ENCODE measurements at places on chromosomes 4 and X.

DNA sequence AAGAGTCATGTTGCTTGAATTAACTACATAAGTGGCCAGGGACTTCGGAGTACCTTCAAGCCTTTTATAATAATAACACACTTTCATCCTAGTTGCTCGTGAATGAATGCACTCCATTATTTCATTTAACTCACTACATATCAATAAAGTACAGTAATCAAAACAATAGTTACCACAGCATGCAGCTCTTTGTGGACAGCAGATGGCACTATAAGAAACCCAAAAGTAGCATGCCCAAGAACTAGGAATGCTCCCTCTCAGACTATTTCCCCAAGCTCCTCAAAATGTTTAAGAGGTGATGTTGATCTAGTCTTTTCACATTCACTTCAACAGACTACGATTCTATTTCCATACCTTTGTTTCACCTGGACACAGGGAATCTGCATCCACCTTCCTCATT lies 500.8 kb upstream of the DIAPH2 start:
- DNase-seq = no peak

DNA sequence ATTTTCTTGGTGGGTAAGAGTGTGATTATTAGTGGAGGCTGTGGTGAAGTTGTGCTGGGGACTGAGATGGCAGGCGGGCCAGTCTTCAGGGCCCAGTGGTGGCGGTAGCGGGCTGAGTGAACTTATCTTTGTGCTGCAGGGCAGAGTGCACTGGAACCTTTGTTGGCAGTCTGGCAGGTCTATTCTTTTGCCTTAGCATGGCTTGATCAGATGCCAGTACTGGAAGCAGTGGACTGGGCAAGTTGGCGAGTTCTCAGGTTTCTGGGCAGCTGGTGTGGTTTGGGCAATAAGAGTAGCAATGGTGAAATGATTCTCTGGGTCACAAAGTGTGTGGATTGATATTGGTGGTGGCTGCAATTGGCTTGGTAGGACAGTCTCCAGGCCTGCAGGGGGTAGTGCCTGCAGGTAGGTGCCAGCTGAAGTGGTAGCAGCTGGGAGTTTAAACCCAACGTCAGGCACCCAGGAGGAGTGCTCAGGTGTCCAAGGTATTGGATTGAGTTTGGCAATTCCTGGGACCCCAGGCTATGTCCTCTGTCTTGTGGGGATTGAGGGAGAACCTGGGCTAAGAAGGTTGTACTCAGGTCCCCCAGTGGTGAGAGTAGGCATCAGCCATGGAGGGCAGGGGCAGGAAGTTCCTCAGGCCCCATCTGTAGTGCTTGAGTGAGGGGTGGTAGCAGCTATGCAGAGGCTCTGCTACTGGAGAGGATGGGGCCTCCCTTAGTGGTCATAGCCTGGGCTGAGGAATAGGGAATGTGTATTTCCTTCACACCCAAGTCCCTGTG lies 34.9 kb upstream of the SLC25A14 start:
- DNase-seq = no peak

GRCh38 chr4:117811731-117812130 lies 222.6 kb upstream of the NDST3 start:
- no peak for DNase-seq

DNA sequence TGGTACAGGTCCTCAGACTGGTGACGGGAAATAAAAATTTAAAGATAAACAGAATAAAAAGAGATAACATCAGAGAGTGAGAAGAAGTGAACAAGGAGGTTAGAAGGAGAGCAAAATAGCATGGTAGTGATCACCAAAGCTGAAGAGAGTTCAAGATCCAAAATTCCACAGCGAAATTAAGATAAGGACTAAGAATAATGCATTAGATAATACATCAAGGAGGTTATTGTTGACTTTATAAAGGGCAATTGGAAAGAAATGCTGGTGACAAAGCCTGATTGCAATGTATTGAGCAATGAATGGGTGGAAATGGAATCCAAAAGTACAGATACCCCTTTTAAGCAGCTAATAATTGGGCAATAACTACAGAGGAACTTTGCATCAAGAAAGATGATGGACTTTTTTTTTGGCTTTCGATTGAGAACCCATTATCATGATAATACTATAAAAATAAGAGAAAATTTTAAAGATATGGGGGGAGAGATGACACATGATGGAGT lies 101.6 kb upstream of the MAP9 start:
- no peak for DNase-seq

DNA sequence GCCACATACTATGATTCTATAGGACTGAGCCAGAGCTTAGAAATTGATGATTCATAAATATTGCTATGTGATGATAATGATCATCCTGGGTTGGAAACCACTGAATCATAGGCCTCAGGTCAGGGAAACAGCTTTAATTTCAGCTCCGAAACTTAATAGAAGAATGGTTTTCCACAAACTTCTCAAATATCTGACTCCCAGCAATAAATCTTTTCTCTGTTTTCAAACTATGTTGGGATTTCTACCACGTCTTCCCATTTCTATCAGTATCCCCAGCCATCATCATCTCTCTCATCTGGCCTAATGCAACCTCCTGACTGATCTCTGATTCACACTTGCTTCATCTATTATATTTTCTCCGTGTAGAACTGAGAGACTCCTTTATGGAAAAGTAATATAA lies 521.8 kb upstream of the AGA start:
- no peak for DNase-seq

All from AG09319 (cell line).